NCI-H460 (cell line): ENCODE measurements at places on chromosomes 2 and 18. TPM values are rescaled to one million over a fixed set of nuclear protein-coding genes. Genes with fewer than 3 reads are reported as not detected.
A peak's percentile ranks its signal among the peaks of the same experiment; 100 is the strongest.

- no peak for DNase-seq
Observed at GRCh38 chr2:98658816-98659490, 50.6 kb downstream of the UNC50 start.

- DNase-seq: no peak
Observed at GRCh38 chr2:96359310-96359709, 23.7 kb downstream of the NCAPH start.

- peak; percentile 36 for DNase-seq
Observed at GRCh38 chr2:61340242-61340641, 130.6 kb downstream of the USP34 start.

The POTEI gene
- not detected in 2 replicates for total RNA-seq

GRCh38 chr2:241987726-241988125 lies 118.2 kb downstream of the RTP5 start:
- DNase-seq: no peak

DNA sequence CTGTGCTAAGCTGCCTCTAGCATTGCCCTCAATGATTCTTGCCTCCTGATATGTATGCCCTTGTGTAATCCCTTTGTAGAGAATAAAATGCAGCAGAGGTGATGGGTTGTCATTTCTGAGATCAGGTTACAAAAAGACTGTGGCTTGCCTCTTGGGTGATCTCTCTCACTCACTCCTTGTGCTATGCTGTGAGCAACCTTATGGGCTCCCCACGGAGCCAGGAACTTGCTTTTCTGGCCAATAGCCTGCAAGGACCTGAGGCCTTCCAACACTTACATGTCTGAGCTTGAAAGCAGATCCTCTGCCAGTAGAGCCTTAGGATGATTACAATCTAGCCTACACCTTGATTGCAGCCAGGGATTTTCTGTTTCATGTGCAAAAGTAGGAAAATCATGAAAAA lies 123.1 kb upstream of the XIRP2 start:
- DNase-seq: no peak

The HOXD4 gene
- total RNA-seq: not detected in 2 replicates

GRCh38 chr2:30509716-30510115 lies 62.7 kb downstream of the LCLAT1 start:
- DNase-seq: no peak

GRCh38 chr2:3626118-3626811 lies 31.4 kb downstream of the COLEC11 start:
- DNase-seq: no peak

The POMC gene
- total RNA-seq: not detected in 2 replicates

- DNase-seq: no peak
Observed at GRCh38 chr2:235663875-235664274, 170.0 kb downstream of the AGAP1 start.

- no peak for DNase-seq
Observed at GRCh38 chr2:213216461-213216860, 65.0 kb upstream of the IKZF2 start.

- no peak for DNase-seq
Observed at GRCh38 chr18:44709307-44710126, 28.8 kb downstream of the SETBP1 start.

The PARD6G gene
- 3.1 and 3.5 TPM in 2 replicates for total RNA-seq

- no peak for DNase-seq
Observed at GRCh38 chr2:235725016-235725489, 231.2 kb downstream of the AGAP1 start.

The BUB1 gene
- total RNA-seq: 69.2 and 78.2 TPM in 2 replicates

GRCh38 chr2:237451643-237452469 lies 35.2 kb upstream of the MLPH start:
- no peak for DNase-seq

The SERPINB10 gene
- not detected in 2 replicates for total RNA-seq

DNA sequence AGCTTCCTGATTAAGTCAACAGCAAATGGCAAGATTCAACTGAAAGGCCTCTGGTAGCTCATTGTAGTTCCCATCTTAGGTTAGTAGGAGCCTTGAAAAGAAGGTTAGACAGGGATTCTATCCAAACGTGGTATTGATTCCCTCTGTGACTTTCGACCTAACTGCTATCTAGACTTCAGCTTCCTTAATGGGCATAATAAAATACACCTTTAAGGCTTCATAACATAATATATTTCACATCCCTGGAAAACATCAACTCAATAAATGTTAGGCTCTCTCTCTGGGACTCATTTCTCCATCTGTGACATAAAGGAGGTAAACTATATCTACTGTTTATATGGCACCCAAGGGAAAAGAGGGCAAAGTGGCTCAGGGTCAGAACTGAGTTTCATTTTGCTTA lies 60.9 kb downstream of the STK39 start:
- no peak for DNase-seq
